Stimulated activated CD4-positive, alpha-beta T cell treated with anti-CD3 and anti-CD28 coated beads, Interleukin-2, amount 100 ng/mL, for 24 hours (primary cell): ENCODE measurements at places on chromosomes 3 and 15.

DNA sequence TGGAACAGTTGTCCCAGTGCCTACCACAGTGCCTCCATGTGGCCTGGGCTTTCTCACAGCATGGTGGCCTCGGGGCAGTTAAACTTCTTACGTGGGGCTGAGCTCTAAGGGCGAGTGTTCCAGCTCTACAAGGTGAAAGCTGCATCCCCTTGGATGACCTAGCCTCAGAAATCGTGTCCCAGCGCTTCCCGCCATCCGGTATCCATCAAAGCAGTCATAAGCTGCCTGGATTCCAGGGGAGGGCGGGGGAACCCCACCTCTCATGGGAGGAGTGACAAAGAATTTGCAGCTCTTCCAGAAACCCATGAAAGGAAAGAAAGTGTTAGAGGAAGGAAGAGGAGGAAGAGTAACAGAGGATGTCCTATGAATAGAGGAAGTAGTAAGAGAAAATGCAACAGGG is 45.8 kb upstream of the CCDC174 start:
- DNase-seq = no peak

GRCh38 chr15:71526060-71526820 is 284.1 kb upstream of the NR2E3 start:
- DNase-seq = no peak

DNA sequence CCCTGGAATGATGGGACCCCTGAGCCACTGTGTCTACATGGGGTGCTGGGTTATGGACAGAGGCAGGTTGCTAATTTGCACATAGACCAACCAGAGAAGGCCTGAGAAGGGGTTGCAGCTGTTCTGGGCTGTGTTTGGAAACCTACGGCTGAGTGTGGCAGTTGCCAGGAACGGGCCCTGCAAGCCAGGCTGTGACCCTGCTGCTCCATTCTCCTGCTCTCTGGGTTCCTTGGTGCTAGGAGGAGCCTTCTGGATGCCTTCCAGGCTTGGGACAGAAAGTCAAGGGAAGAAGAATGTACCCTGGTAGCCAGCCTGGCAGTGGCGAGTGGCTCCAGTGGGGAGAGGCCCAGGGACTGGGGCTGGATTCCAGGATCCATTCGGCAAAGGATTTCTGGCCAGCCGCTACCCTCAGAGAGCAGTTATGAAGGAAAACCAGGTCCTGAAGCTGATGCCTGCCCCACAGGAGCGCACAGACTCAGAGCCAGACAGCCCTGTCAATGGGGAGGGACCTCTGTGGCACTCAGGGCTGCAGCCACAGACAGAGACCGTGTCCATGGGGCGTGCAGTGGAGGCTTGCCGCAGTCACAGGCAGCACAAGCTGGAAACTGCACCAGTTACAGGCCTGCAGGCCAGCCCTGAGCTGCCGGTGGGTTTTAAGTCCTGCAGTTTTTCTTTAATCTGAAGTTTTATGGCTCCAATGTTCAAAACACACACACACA is 55.1 kb upstream of the ACAD9 start:
- no peak for DNase-seq

GRCh38 chr15:50247819-50248655 is 17.5 kb downstream of the HDC start:
- peak; percentile 45 for DNase-seq

DNA sequence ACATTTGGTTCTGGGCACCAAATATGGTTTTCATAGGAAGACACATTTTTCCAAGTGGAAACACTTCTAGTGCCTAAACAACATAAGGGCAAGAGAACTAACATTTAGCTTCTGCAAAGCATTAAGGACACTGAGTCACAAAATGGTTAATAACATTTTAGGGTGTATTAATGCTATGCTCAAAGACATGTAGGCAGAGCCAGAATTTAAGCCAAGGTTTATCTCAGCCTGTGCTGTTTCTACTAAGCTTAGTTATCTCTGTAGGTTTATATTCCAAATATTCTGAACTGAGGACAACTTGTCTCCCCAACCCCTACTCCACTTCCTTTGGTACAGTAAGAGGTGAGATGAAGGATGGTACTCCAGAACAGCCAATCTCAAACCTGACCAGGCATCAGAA is 54.1 kb upstream of the AKAP13 start:
- no peak for DNase-seq

DNA sequence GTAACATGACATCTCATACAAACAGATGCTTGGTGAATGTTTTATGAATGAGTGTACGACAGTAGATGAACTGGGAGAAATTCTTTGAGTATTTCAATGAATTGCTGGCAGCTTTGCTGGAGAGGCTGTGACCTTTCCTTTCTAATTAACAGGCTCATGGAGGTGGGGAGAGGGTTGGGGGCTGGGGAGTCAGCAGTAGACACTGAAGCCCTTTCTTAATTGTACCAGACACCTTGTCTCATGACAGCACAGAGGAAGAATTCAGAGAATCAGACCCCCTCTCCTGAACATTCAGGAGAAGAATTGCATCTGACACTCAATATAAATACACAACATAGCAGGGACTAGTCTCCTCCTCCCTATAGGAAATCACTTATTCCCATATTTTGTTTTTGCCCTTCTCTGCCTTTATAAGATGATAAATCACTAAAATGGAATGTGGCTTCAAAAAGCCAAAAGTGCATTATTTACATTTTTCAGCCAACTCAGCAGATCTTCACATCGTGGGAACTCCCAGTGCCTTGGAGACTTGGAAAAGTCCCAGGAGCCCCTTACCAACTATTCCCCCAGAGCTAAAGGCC is 66.2 kb upstream of the TPM1 start:
- no peak for DNase-seq

DNA sequence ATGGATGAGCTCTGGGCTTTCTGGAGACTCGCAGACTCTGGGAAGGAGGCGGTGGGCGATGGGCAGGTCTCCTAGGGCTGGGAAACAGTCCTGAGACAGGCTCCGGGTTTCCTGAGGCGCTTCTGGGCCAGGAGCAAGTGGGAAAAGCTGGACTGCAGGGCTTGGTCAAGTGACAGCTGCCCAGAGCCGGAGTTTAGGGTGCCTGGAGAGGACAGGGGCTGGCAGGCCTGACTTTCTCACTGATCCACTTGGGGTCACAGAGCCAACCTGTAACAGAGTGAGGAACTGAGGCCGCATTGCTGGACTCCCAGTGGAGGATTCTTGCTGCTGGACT is 107.9 kb downstream of the APBA2 start:
- no peak for DNase-seq

- DNase-seq = no peak
Observed at GRCh38 chr3:53244271-53244670, 11.6 kb downstream of the TKT start.

GRCh38 chr15:68054628-68055223 is 611 bp downstream of the PIAS1 start:
- peak; percentile 45 for DNase-seq

DNA sequence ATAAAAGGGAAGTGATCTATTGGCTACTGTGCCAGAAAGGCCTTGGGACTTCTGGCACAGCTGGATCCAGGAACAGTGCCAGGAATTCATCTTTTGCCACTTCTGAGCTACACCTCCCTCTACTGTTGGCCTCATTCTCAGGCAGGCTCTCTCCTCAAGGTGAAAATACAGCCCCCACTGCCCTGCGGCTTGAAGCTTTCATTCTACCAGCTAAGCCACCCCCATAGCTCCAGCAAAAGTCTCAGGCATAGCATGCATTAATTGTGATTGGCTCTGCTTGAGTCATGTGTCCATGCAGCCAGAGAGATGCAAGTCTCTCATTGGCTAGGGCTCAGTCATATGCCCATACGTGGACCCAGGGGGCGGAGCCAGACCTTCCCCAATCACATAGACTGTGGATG is 142.4 kb downstream of the TPRA1 start:
- DNase-seq = no peak

DNA sequence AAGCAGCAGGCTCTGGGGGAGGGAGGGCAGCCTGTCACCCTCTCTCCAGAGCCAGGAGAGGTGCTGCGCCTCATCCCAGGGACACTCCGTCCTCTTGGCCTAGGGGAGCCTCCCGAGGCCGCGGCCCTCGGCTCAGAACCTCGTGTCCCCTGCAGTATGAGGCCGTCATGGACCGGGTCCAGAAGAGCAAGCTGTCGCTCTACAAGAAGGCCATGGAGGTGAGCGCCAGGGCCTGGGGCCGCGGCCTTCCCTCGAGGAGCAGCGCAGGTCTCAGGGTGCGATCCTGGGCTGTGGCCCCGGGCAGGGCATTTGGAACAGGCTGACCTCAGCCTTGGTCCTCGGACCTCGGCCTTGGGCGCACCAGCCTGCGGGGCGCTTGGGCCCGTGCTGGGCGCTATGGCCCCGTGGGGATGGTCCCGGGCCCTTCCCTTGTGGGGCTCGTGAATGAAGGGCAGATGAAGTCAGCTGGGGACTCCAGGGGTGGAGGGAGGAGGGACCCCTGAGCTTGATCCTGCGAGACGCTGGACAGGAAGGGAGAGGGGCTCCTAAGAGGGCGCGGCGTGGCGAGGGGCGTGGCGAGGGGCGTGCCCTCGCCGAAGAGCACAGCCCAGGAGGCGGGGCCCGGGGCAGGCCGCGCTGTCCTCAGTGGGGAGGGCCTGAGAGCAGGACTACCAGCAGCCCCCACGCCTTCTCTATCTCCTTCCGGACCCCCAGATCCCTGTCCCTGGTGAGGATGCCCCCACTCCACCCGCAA is 32.9 kb downstream of the PSTPIP1 start:
- DNase-seq = peak; percentile 5

DNA sequence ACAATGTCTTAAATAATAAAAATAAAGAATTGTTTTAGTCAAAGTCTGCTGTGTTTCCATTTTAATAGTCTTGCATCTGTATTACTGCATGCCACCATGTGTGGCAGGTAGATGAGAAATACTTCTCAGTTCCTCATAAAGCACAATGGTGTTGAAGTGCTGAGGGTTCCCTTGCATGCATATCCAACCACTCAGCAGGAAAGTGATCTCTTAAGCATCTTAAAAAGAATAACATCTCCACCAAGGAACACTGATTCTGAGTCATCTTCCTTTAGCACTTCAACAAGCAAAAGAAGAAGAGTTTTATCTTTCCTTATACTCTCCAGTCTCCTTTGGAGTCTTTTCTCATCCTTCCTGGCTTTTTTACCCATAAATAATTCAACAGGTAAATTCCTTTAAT is 602.0 kb downstream of the TBL1XR1 start:
- no peak for DNase-seq

DNA sequence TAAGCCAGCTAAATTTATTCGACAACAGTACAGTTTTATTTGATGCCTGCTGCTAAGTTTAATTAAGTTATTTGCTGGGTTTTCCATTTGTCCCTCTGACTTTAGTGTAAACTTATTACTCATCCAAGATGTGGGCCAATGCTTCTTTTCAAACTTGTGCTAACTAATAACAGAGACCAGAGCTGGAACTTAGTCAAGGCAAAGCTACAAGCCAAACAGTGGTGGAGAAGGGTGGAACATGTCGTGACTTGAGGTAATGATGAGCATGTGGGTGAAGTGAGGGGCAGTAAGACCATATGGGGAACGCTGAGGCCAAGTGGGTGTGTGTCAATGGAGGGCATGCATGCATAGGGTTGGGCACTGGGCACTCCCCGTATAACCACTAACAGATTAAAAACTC is 63.9 kb downstream of the NMD3 start:
- no peak for DNase-seq

DNA sequence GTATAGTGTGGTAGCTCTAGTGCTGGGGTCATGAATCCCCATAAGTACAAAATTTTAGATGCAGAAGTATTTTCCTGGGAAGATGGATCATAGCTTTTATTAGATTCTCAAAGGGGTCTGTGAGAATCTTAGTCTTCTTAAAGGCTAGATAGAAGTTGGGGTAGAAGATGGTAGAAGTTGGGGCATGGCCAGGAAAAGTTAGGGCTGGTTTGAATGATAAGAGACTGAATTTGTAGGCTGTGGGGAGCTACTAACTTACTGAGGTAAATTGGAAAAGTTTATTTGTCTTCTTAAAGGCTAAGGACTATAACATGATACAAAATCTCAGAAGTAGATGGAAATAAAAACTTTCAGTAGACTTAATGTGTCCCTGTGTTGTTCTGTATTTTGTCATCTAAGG is 1.6 kb upstream of the UBE2Q2 start:
- no peak for DNase-seq

- no peak for DNase-seq
Observed at GRCh38 chr3:194423317-194423716, 24.3 kb upstream of the GP5 start.

GRCh38 chr15:89090791-89091626 is 2.8 kb downstream of the ABHD2 start:
- peak; percentile 54 for DNase-seq

DNA sequence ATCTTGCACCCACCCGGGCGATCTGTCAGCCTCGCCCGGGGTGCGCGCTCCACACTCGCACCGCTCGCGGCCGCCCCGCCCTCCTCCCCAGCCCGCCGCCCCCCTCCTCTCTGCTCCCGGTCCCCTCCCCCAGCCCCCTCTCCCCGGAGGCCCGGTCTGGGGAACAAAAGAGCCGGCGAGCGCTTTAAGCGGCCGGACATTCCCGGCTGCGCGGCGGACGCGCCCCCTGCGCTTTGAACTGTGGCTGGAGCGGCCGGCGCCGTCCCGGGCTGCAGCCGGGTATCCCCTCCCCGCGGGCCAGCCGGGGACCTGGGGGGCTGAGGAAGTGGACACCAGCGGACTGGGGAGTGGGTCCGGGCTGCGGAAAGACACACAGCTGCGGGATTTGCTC is at the start of gene IGDCC3:
IGDCC3 (minus strand) TSS at position 27 of the 391 bp plus-strand sequence. CDS start 214 bp downstream, outside the sequence.
- DNase-seq = no peak

DNA sequence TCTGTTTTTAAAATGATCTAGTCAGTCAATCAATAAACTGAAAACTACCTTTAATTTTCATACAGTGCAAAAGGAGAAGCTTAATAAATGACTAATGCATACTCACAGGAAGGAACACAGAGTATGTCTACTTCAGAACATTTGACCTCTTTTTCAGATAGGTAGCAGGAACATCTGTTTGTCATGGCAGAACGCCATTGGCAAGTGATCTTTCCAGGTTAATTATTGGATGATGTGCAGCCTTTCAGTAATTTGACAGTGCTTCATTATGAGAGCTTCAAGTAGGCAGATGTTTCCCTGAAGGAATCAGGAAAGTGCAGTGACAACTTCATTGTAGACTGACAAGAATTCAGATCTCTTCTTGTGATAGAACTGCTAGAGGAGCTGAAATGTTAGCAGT is 325.0 kb downstream of the OTOL1 start:
- no peak for DNase-seq

DNA sequence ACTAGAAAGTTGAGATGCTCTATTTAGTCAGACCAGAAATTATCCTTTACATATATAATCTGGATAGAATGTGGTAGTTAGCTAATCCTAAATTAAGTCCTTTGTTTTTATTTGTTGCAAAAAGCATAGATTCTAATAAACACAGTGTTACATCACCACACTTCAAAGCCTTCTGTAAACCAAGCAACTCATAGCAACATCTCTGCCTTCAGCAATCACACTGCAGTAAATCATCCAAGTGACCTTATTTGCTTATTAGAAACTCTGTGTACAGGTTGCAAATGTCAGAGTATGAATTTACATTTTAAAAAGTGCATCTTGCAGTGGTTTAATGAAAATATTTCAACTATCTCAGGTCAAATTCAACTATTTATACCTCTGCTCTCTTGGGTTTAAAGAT is 242.5 kb downstream of the GBE1 start:
- no peak for DNase-seq

DNA sequence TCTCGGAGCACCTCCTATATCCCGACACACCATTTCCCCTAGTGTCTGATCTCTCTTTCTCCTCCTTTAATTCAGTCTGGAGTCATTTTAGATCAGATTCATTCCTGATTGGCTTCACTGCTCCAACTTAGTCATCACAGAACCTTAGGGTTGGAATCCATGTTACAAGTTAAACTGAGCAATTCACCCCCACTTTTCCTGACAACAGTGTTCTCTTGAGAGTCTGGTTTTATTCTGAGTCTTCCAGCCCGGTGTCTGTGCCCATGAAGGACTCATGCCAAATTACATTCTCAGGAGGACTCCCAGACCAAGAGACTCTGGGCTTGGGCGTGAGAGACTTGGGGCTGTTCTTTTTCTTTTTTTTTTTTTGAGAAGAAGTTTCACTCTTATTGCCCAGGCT is 57.5 kb downstream of the LPP start:
- no peak for DNase-seq
